Activated T-helper 2 cell treated with anti-CD3 and anti-CD28 coated beads, Interferon-gamma antibody, Interleukin-2, Interleukin-4, amounts not matched to agents 10 μg/mL and 5 μg/mL and 100 μg/mL, durations not matched to agents 14 hours and 24 hours and 36 hours (primary cell): ENCODE measurements at places on chromosomes 6 and 20. TPM values are rescaled to one million over a fixed set of nuclear protein-coding genes. Genes with fewer than 3 reads are reported as not detected.
A peak's percentile ranks its signal among the peaks of the same experiment; 100 is the strongest.

DNA sequence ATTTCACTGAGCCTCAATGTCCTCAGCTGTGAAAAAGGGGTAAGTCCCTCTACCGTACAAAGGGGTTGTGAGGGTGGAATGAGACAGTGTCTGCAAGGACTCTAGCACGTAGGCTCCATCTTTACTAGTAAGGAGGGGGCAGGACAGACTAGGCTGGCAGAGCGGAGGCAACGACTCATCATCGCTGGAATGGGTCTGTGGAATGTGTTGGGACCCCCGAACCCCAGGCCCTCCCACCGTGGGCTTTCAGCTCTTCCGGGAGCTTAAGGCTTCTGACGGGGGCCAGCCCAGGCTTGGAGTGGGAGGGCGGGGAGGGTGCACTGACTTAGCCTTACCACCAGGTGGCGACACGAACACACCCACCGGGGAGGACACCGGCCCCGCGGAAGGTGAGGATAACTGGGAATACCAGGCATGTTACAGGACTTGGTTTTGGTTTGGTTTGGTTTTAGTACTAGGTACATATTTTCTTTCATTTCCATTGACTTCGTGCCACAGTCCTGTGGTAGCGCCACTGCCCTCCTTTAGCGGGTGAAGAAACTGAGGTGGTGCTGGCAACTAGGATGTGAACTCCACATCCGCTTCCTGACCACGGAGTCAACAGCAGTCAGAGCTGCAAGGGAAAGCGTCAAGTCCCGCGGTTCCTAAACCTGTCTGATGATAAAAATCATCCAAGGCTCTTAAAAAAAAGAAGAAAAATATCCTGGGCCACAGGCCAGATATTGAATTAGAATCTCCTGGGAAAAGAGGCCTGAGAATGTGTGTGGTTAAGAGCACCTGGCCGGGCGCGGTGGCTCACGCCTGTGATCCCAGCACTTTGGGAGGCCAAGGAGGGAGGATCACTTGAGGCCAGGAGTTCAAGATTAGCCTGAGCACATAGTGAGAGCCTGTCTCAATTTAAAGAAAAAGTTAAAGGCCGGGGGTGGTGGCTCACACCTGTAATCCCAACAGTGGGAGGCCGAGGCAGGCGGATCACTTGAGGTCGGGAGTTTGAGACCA, 10.3 kb upstream of the TULP1 start:
- peaks cover 3% of the 10 kb centered on the region for H3K27me3 ChIP-seq
- H3K36me3 ChIP-seq, result no peaks in the 10 kb centered on the region
- peak overlapping the region; percentile 28 for H3K27ac ChIP-seq
- DNase-seq, result peak; percentile 64
- H3K4me1 ChIP-seq, result peaks cover 8% of the 10 kb centered on the region

The PDE7B gene
- total RNA-seq, result 27.6 and 28.8 TPM in 2 replicates

GRCh38 chr20:20888266-20888656, 175.8 kb upstream of the RALGAPA2 start:
- no peaks in the 10 kb centered on the region for H3K27me3 ChIP-seq
- no peak for DNase-seq
- H3K4me3 ChIP-seq, result no peak overlapping the region
- H3K4me1 ChIP-seq, result no peaks in the 10 kb centered on the region

The GRIK2 gene
- not detected in 2 replicates for total RNA-seq

DNA sequence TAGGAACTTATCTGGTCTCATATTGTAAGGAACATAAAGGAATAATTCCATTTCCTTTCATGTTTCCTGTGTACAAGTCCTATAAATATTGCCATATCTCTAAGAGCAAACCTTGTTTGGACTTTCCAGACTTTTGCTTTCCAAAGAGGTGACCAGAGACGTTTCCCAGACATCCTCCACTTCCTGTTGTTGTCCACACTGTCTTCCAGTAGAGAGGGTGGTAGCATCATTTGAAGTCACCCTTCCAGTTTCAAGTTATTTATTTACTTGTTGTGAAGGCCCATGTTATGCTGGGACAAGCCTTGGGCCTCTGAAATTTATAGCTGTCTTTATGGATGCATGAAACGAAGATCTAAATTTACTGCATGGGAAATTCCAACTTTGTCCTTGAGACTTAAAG, 10.6 kb upstream of the TGM3 start:
- H3K27me3 ChIP-seq, result no peaks in the 10 kb centered on the region
- H3K27ac ChIP-seq, result no peak overlapping the region
- no peaks in the 10 kb centered on the region for H3K36me3 ChIP-seq
- H3K4me3 ChIP-seq, result no peak overlapping the region
- H3K4me1 ChIP-seq, result peaks cover 8% of the 10 kb centered on the region
- DNase-seq, result no peak

The ATP9A gene
- total RNA-seq, result 22.1 and 22.7 TPM in 2 replicates

DNA sequence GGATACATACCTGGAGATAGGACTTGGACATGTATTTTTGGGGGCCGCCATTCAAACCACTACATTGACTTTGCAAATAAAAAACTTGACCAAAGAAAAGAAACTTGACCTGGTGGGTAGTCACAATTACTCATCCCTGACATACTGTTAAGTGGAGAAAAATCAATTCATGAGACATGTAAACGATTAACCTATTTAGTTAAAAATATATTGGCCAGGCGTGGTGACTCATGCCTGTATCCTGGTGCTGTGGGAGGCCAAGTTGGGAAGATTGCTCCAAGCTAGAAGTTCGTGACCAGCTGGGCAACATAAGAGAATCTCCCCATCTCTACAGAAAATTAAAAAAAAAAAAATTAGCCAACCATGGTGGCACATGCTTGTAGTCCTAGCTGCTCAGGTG, 2.5 kb upstream of the SRSF12 start:
- H3K36me3 ChIP-seq, result no peaks in the 10 kb centered on the region
- no peak for DNase-seq
- peaks cover 43% of the 10 kb centered on the region for H3K27me3 ChIP-seq
- peaks cover 7% of the 10 kb centered on the region for H3K4me1 ChIP-seq
- H3K4me3 ChIP-seq, result no peak overlapping the region

The TP53TG5 gene
- not detected in 2 replicates for total RNA-seq

The GATA5 gene
- total RNA-seq, result not detected in 2 replicates

GRCh38 chr6:21305893-21306332, 287.6 kb upstream of the SOX4 start:
- no peak overlapping the region for H3K4me3 ChIP-seq
- no peak overlapping the region for H3K27ac ChIP-seq
- H3K27me3 ChIP-seq, result peaks cover 3% of the 10 kb centered on the region
- no peaks in the 10 kb centered on the region for H3K36me3 ChIP-seq

DNA sequence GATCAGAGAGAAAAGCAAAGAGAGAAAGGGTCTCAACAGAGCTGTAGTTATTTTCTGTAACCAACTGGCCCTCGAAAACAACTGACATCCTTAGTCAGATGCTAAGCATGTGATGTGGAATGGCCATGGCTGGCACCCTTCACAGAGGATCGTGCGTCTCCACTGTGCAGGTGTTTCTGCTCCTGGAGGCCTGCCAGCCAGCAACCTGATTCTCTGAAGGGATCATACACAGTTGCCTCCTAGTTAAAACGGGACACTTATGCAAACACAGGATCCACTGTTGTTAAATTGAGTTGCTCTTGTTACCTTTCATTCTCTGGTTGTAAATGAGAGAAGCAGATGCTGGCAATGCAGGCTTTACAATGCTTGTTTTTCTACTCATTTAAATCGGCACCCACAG, 148.5 kb downstream of the HDGFL1 start:
- no peak overlapping the region for H3K27ac ChIP-seq
- no peaks in the 10 kb centered on the region for H3K36me3 ChIP-seq
- no peak for DNase-seq
- H3K4me1 ChIP-seq, result no peaks in the 10 kb centered on the region

DNA sequence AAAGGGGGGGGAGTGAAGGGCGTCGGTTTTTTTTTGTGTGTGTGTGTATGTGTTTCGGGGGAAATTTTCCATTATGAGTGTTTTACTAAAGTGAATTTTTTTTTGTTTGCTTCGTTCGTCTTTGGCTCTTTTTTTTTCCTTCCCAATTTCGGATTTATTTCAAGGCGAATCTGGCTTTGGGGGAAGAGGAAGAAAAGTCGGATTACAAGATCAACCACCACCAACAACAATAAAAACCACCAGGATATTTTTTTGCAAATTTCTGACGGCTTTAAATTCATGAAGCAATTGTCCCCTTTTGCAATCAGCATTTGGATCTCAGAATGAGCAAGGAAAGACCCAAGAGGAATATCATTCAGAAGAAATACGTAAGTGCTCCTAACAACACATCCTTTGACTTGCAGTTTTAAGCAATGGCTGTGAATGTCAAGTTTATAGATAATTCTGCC, 372 bp downstream of the JARID2 start:
- H3K36me3 ChIP-seq, result peaks cover 44% of the 10 kb centered on the region
- peak overlapping the region; percentile 99 for H3K27ac ChIP-seq
- H3K4me3 ChIP-seq, result peak overlapping the region; percentile 99
